ENCODE measurements at places on chromosomes 3 and 15.

DNA sequence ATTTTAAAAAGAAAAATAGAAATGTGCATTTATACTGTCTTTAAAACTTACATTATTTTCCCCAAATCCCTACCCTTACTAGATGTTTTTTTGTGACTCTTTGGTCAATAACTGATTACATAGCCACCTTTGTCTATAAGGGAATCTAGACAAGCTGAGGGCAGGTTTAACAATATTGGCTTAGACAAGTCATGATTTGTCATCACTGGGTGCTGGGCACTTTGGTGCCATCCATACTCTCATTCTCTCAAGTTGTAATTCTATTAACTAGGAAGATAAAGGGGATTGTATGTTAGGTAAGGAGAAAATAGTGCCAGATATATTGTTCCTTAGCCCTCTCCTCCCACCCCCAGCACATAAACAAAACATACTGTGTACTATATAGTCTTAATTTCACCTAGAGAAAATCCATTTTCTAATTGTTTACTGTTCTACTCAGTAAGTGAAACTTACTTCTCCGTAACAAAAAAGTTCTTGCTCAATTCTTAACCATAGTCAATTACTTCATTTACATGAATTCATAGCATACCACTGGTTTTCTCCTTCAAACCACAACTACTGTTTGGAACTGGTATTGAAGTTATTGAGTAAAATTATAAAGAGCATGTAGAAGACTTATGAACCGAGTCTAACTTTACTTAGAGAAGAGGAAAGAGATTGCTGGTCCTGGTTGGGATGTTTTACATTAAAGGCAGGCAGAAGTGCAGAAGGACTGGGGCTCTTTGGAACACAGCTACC, 877.1 kb downstream of the PDCD6IP start:
- no peaks in the 10 kb centered on the region for H3K36me3 ChIP-seq
- H3K27ac ChIP-seq: no peak overlapping the region
- H3K27me3 ChIP-seq: no peaks in the 10 kb centered on the region
- DNase-seq: no peak

DNA sequence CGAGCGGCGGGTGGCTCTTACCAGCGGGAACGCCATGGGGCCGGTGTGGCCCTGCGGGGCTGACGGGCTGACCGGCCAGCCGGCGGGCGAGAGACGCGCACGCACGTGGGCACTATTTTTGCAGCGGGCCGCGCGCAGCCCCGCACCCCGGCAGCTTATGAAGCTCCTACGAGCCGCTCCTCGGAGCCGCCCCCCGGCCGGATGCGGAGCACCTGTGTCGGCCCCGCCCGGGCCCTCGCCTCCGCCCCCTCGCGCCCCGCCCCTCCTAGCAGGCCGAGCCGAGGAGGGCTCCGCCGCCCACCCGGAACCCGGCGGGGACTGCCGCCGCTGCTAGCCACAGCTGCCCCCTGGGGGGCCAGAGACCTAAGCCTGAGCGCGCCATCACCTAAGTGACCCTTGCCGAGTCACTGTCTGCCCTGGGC, 683 bp upstream of the CPEB1 start:
- H3K36me3 ChIP-seq: no peaks in the 10 kb centered on the region
- H3K27me3 ChIP-seq: peaks cover 23% of the 10 kb centered on the region
- DNase-seq: peak; percentile 77
- H3K27ac ChIP-seq: no peak overlapping the region
- peaks cover 4% of the 10 kb centered on the region for H3K4me1 ChIP-seq

GRCh38 chr15:85751291-85752123, 43.2 kb downstream of the KLHL25 start:
- no peak overlapping the region for H3K4me3 ChIP-seq
- peaks cover 30% of the 10 kb centered on the region for H3K4me1 ChIP-seq
- no peak overlapping the region for H3K27ac ChIP-seq
- H3K27me3 ChIP-seq: no peaks in the 10 kb centered on the region
- peaks cover 7% of the 10 kb centered on the region for H3K36me3 ChIP-seq
- DNase-seq: peak; percentile 44

DNA sequence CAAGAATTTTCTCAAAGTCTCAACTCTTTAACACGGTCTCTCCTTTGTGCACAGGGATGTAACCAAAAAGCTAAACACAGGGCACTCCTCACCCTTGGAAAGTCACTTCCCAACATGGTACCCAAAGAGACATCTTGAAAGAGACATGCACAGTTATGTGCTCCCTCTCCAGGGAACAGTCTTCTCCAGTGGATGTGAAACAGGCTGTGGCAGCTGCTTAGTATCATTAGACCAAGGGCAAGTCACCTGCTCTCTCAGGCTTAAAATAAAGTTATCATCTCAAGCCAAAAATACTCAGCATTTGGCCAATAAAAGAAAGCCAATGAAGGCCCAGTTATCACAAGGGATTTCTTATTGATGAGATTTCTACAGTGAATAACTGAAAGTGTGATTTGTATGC, 128.3 kb downstream of the WDR76 start:
- H3K27me3 ChIP-seq: peaks cover 24% of the 10 kb centered on the region
- no peak overlapping the region for H3K4me3 ChIP-seq
- no peaks in the 10 kb centered on the region for H3K36me3 ChIP-seq
